ENCODE measurements at places on chromosomes 3 and 15. TPM values are rescaled to one million over a fixed set of nuclear protein-coding genes. Genes with fewer than 3 reads are reported as not detected.

The GUCA1C gene
- not detected for total RNA-seq

The GOLGA6L4 gene
- total RNA-seq = 2.7 TPM

The PATL2 gene
- not detected for total RNA-seq

The ZPLD1 gene
- under 0.01 TPM for total RNA-seq

The GOLGA6B gene
- total RNA-seq = not detected

The GP9 gene
- total RNA-seq = 0.25 TPM

All from temporal lobe (tissue), 4 donors.